ENCODE measurements at places on chromosomes 4 and X.
A peak's percentile ranks its signal among the peaks of the same experiment; 100 is the strongest.

DNA sequence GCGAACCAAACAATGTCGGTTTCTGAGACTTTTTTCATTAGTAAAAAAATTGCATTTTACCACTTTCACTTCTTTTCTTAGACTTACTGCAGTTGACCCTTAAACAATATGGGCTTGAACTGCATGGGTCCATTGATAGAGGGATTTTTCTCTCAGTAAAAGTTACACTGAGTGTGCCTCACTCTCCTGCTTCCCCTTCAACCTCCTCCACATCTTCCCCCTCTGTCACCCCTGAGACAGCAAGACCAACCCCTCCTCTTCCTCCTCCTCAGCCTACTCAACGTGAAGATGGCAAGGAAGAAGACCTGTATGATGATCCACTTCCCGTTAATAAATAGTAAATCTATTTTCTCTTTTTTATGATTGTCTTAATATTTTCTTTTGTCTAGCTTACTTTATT lies 43.4 kb downstream of the TEC start:
- no peak for DNase-seq
- no peak overlapping the region for H3K4me3 ChIP-seq
- H3K27ac ChIP-seq = no peak overlapping the region
- H3K36me3 ChIP-seq = no peaks in the 10 kb centered on the region

GRCh38 chr4:75244325-75244724 lies 269.9 kb downstream of the RCHY1 start:
- no peaks in the 10 kb centered on the region for H3K27me3 ChIP-seq
- H3K4me1 ChIP-seq = no peaks in the 10 kb centered on the region
- H3K27ac ChIP-seq = no peak overlapping the region
- no peak overlapping the region for H3K4me3 ChIP-seq
- H3K36me3 ChIP-seq = no peaks in the 10 kb centered on the region

GRCh38 chrX:44343412-44344141 lies at the start of gene EFHC2:
Gene EFHC2 (minus strand): TSS chrX:44343672. CDS start chrX:44343588, 84 bp downstream.
- H3K4me3 ChIP-seq = no peak within 1 kb of the TSS
- H3K4me1 ChIP-seq = no peaks in the 10 kb centered on the region
- H3K27me3 ChIP-seq = peaks cover 25% of the 10 kb centered on the region
- no peak for DNase-seq
- H3K36me3 ChIP-seq = no peaks in the 10 kb centered on the region
- H3K27ac ChIP-seq = no peak within 1 kb of the TSS

DNA sequence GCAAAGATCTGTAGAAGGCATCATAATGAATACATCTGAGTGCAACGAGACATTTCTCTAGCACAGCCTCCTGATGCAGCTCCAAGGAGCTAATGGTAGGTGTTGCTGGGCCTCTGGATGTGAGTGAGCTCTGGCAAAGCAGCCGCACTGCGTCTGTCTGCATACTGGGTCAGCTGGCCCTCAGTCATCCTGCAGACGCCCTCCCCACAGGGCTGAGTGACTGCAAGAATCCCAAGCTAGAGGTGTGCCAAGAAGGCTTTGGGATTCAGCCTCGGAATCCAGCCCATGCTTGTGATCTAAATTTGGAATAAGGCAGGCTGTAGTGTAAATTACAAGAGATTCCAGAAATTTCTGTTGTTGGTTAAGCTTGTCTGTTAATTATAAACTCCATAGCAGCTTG lies 18.5 kb downstream of the HERC3 start:
- peak; percentile 11 for DNase-seq
- no peaks in the 10 kb centered on the region for H3K27me3 ChIP-seq
- H3K4me1 ChIP-seq = peaks cover 37% of the 10 kb centered on the region
- no peak overlapping the region for H3K4me3 ChIP-seq
- peak overlapping the region; percentile 78 for H3K27ac ChIP-seq
- peaks cover 14% of the 10 kb centered on the region for H3K36me3 ChIP-seq

DNA sequence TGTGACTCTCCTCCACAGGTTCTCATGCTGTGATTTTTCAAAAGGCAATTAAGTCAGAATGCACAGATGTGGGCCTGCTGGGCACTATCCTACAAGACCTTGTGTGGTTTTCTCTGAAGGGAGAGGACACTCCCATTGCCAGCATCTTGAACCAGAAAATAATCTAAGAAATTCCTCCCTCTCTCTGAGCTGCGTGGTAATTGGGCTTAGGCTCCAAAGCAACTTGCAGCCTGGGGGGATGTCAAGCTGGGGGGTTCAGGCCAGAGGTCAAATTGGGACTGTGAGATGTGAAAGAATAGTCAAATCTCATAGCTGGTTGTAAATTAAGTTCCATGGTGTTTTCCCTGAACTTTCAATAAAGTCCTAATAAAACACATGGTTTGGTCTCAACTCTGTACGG lies 350.6 kb upstream of the SLC7A11 start:
- H3K27ac ChIP-seq = no peak overlapping the region
- no peaks in the 10 kb centered on the region for H3K27me3 ChIP-seq
- H3K4me1 ChIP-seq = no peaks in the 10 kb centered on the region
- no peak for DNase-seq
- H3K4me3 ChIP-seq = no peak overlapping the region

- H3K4me3 ChIP-seq = no peak overlapping the region
- no peak for DNase-seq
- no peaks in the 10 kb centered on the region for H3K4me1 ChIP-seq
- no peaks in the 10 kb centered on the region for H3K36me3 ChIP-seq
- H3K27ac ChIP-seq = no peak overlapping the region
These were observed 1110.4 kb upstream of the ADGRL3 start for GRCh38 chr4:60089546-60090273.

DNA sequence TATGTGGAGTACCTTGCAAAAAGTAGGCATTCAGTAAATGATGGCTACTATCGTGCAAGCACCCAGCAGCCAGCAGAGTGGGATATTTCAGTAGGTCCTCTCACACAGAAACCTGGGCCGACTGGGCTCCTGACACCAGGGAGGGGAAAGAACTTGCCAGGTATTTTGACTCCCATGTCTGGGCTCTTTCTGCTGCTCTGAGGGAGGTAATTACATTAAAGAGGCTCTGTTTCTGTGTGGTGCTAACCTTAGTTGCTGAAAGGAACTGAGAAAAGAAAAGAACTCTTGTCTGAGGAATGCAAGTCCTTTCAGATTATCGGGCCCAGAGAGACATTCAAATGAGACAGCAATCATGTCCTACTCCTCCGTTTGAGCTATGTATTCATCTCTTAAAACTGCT lies 175.8 kb upstream of the MTMR8 start:
- H3K36me3 ChIP-seq = no peaks in the 10 kb centered on the region
- no peak overlapping the region for H3K27ac ChIP-seq
- H3K4me3 ChIP-seq = no peak overlapping the region
- no peak for DNase-seq

- H3K36me3 ChIP-seq = no peaks in the 10 kb centered on the region
- H3K27ac ChIP-seq = no peak overlapping the region
- H3K27me3 ChIP-seq = no peaks in the 10 kb centered on the region
- DNase-seq = no peak
- H3K4me1 ChIP-seq = no peaks in the 10 kb centered on the region
These were observed 282.0 kb downstream of the PPP3CA start for GRCh38 chr4:101065346-101065745.

DNA sequence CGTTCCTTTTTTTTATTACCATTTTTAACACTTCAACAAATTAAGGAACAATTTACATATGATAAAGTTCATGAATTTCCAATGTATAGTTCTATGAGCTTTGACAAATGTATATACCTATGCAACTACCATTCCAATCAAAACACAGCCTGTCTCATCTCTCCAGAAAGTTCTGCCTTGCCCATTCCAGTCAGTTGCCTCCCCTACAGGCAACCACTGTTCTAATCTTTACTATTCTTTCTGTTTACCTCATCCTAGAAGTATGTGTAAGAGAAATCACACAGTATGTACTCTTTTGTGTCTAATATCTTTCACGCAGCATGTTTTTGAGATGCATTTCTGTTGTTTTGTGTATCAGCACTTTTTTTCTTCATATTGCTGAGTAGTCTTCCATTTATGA lies 224.9 kb downstream of the KIT start:
- H3K4me1 ChIP-seq = no peaks in the 10 kb centered on the region
- no peaks in the 10 kb centered on the region for H3K36me3 ChIP-seq
- no peak overlapping the region for H3K27ac ChIP-seq
- no peak for DNase-seq
- no peaks in the 10 kb centered on the region for H3K27me3 ChIP-seq
- no peak overlapping the region for H3K4me3 ChIP-seq

DNA sequence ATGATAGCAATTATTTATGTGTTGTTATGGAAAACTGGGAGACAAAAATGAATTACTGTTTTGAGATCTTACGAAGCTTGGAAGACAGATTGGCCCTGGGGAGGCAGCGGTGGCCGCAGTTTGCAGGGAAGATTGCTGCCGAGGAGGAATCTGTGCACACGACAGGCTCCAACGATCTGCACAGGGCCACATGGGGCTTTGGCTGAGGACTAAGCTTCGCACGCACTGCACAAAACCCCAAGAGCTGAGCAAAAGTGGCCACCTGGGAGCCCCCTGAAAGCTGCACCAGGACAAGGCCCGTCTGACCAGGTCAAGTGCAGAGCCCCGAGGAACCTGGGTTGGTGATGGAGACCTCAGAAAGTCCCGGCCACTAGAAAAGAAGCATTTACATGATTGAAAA lies 5.2 kb upstream of the PDE6B start:
- H3K4me3 ChIP-seq = no peak overlapping the region
- peaks cover 6% of the 10 kb centered on the region for H3K27me3 ChIP-seq
- DNase-seq = no peak

- no peaks in the 10 kb centered on the region for H3K27me3 ChIP-seq
- no peak overlapping the region for H3K4me3 ChIP-seq
- no peak overlapping the region for H3K27ac ChIP-seq
- H3K4me1 ChIP-seq = peaks cover 15% of the 10 kb centered on the region
These were observed 3.1 kb downstream of the COX18 start for GRCh38 chr4:73066445-73066844.

DNA sequence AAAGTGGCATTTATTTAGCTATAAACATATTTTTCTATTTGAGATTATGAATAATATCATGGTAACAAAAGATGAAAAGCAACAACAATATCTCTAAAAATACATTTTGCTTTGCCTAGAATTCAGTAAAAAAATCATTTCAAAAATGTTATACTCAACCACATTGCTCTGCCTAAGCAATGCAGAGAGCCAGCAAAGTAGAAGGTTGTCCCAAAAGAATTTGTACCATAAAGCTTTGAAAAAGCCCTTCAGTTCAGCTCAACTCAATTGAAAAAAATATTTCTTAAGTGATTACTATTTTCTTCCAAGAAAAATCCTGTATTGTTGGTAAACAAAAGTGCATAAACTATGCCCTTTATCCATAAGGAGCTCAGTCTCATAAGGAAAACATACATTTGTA lies 301.2 kb upstream of the ARSJ start:
- H3K27ac ChIP-seq = no peak overlapping the region
- H3K4me3 ChIP-seq = no peak overlapping the region
- H3K4me1 ChIP-seq = no peaks in the 10 kb centered on the region
- DNase-seq = no peak
- no peaks in the 10 kb centered on the region for H3K27me3 ChIP-seq

DNA sequence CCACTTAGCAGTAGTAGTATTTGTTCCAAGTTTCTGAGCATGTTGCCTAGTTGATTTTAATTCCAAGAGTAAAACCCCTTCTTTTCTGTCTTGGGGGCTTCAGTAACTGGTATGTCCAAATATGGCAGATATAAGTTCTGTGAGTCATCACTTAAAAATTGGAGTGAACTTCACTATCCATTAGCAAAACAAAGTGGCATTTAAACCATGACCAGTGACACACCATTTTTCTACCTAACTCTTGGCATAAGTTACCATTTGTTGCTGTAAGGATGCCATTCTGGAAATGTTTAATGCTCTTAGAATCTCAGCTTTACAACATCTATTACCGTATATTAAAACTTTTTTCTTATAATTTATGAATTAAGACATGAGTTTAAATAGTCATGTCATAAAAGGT lies 102.0 kb downstream of the CBR4 start:
- no peaks in the 10 kb centered on the region for H3K27me3 ChIP-seq
- no peaks in the 10 kb centered on the region for H3K36me3 ChIP-seq
- H3K27ac ChIP-seq = no peak overlapping the region
- no peaks in the 10 kb centered on the region for H3K4me1 ChIP-seq
- no peak for DNase-seq

DNA sequence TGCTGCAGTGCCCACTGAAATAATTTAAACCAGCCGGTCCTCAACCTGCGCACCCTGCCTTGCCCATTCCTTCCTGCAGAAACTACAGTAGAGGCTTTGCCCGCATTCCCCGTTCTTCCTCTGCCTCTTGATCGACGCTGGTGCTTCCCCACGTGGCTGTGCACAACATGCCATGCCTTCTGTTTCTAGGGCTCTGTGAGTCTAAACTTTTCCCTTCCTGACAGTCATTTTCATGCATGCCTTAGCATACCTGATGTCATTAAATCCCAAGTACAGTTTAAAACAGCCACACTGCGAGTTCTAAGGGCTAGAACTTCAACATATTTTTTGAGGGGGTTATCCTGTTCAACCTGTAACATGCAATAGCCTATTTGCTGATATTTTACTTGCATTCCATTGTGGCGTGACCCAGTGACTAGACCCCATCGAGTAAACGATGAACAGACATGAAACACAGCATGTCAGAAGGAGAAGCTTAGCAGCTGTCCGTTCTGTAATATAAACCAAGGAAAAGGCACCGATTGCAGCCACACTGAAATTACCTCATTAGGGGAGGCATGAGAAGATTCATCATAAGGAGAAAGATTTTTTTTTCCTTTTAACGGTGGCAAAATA lies 232.5 kb downstream of the ARHGAP10 start:
- no peak overlapping the region for H3K4me3 ChIP-seq
- no peak for DNase-seq
- no peaks in the 10 kb centered on the region for H3K4me1 ChIP-seq
- H3K36me3 ChIP-seq = peaks cover 8% of the 10 kb centered on the region
- H3K27ac ChIP-seq = no peak overlapping the region

DNA sequence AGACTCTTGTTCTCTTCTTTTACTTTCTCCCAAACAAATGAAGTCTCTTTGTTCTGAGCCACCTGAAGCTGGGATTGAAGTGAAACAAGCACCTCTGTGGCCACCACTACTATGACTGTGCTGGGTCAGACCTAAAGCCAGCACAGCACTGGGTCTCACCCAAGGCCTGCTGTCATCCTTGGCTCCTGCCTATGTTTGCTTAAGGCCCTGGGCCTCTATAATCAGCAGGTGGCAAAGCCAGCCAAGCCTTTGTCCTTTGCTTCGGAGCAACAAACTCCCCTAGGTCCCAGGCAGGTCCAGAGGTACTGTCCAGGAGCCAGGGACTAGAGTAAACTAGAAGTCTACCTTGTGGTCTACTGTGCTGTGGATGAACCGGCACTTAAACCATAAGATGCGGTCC lies 220.6 kb upstream of the ARSJ start:
- H3K27ac ChIP-seq = no peak overlapping the region
- DNase-seq = no peak
- H3K36me3 ChIP-seq = no peaks in the 10 kb centered on the region
- no peak overlapping the region for H3K4me3 ChIP-seq

DNA sequence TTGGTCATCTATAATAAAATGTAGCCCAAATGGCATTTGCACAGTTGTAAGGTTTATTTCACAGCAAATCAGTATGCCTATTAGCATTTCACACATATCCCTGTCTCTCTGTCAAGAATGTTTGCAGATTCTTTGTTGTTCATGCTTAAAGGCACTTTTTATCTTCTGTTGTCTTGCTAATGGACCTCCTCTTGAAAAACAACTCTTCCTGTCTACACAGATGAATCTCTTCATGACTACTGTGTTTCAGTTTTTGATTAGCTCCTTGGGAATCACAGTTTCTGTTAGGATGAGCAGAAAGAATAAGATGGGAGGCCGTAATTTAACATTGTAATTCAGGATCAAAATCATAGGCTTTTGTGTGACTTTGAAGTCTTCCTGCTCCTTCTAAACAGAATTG lies 35.5 kb upstream of the SLC4A4 start:
- H3K36me3 ChIP-seq = no peaks in the 10 kb centered on the region
- no peaks in the 10 kb centered on the region for H3K4me1 ChIP-seq
- no peak overlapping the region for H3K4me3 ChIP-seq
- no peaks in the 10 kb centered on the region for H3K27me3 ChIP-seq
- no peak for DNase-seq
